ENCODE measurements at places on chromosomes 16 and 17.
A peak's percentile ranks its signal among the peaks of the same experiment; 100 is the strongest.

GRCh38 chr16:70676675-70677498 lies 9.0 kb downstream of the MTSS2 start:
- no peak for DNase-seq

- peak; percentile 93 for DNase-seq
Observed at GRCh38 chr17:77772461-77772897, 186.0 kb upstream of the TNRC6C start.

GRCh38 chr16:48556913-48557351 lies 53.0 kb downstream of the N4BP1 start:
- no peak for DNase-seq

- no peak for DNase-seq
Observed at GRCh38 chr17:7867881-7868329, 10.1 kb downstream of the CYB5D1 start.

- no peak for DNase-seq
Observed at GRCh38 chr16:727291-727977, 528 bp downstream of the HAGHL start.

DNA sequence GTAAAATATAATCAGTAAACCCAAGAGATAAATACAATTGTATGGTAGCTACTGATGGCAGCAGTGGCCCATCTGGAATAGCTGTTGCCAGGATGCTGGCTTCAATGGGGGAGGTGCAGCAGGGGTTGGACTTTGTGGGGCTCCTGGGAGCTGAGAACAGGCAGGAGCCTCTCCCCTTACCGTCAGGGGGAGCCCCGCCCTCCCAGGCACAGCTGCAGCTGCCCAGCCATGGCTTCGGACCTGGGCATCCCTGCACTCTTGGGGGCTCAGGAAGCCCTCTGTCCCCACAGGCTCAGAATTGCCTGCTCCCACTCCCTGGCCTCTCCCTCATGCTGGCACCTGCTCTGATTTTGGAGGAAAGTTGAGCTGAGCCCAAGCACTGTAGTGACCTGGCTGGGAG lies 741.1 kb downstream of the CDH11 start:
- no peak for DNase-seq

DNA sequence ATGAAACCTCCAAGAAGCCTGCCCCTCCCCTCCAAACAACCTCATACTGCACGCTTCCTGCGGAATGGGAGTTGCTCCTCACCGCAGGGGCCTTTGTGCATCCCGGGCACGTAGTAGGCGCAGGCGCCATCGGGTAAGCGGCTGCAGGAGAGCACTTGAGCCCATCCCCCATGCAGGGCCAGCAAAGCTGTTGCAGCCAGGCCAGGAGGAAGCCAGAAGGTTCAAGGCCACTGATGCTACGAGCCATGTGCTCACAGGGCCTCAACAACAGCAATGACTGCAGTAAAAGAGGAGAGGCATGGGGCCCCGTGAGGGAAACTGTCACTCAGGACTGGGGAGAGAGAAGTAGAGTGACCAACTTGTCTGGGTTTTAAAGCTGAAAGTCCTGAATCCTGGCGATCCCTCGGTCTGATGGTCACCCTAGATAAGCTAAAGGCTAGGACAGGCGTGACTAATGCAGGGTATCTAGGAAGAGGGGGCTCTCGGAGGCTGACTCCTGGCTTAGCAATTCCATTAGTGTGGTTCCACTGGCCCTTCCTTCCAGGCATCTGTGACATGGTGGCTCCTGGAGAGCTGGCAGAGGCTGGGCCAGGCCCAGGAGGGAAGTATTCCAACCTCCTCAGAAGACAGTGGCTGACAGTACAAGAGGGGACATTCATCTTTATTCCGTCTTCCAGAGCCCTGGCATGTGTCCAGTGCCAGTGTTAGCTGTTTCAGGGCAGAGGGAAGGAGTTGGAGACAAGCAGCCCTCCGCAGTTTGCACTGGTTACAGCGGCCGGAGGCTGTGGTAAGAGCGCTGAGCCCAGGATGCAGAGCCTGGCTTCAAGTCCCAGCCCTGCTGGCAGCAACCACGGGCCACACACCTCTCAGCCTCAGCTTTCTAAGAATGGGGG lies 20.8 kb downstream of the GOSR2 start:
- peak; percentile 47 for DNase-seq

GRCh38 chr16:47309581-47310312 lies 151.1 kb downstream of the ITFG1 start:
- DNase-seq = no peak

DNA sequence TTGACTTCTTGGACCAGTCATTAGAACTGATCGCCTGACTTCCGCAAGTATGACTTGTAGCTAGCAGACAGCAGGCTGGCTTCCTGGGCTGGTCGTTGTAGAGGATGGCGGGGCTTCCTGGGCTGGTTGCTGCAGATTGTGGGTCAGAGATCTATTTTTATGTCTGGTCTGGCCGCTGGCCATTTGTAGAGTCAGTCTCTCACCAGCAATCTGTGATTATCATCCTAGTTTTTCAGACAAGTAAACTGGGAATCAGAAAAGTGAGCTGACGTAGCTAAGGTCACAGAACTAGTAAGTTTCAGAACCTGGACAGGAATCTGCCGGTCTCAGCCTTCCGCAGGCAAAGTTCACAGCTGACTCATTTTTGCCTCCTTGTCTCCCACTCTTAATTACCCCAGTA lies 19.1 kb downstream of the GPR142 start:
- DNase-seq = no peak

DNA sequence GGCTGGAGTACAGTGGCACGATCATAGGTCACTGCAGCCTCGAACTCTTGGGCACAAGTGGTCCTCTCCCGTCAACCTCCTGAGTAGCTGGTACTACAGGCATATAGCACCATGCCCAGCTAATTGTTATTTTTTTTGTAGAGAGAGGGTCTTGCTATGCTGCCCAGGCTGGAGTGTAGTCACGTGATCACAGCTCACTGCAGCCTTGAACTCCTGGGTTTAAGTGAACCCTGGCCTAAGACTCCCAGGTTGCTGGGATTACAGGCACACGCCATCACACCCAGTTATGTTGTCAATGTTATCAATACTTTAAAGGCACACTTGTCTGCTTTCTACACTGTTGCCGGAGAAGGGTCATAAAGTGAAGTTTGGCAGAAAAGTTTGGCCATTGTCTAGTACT lies 22.0 kb upstream of the LASP1NB start:
- DNase-seq = no peak

- DNase-seq = no peak
Observed at GRCh38 chr16:85991425-85991824, 92.5 kb downstream of the IRF8 start.

DNA sequence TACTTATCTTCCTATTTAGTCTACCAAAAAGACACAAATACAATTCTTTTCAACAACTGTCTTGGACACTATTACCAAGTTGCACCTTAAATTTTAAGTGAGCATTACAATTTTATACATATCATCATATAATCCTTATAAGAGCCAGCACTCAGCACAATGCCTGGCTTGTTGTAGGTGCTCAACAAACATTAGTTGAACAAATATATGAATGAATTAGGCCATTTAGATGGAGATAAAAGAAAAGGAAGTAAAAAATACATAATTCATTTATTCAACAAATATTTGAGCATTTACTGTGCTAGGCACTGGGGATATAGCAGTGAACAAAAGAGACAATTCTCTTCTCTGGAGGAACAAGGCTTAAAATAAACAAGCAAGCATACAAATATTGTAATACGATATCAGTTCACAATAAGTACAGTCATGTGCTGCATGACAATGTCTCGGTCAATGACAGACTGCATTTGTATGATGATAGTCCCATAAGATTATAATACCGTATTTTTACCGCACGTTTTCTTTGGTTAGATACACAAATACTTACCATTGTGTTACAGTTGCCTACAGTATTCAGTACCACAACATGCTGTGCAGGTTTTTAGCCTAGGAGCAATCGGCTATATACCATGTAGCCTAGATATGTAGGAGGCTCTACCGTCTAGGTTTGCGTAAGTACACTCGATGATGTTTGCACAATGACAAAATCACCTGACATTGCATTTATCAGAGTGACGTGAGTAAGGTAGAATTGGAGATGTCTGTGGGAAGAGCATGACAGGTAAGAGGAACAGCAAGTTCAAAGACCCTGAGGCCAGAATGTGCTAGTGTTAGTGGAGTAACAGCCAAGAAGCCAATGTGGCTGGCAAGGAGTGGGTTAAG lies 86.4 kb upstream of the HS3ST2 start:
- no peak for DNase-seq

DNA sequence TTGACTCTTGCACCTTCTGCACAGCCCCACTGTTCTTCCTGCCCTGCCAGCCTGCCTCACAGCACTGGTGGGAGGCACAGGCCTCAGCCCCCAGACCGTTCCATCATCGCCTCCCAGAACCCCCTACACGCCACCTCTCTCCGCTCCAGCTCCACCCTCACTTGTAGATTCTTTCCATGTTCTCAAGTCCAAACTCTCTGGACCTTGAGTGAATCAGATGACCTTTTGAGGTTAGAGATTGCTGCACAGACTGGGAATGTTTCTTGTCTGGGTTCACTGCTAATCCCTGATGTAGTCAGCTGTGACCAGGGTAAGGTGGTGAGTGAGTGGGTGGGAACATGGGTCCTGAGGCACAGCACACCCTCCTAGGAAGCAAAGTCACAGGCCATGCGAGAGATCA lies 272.4 kb downstream of the IRF8 start:
- DNase-seq = no peak

DNA sequence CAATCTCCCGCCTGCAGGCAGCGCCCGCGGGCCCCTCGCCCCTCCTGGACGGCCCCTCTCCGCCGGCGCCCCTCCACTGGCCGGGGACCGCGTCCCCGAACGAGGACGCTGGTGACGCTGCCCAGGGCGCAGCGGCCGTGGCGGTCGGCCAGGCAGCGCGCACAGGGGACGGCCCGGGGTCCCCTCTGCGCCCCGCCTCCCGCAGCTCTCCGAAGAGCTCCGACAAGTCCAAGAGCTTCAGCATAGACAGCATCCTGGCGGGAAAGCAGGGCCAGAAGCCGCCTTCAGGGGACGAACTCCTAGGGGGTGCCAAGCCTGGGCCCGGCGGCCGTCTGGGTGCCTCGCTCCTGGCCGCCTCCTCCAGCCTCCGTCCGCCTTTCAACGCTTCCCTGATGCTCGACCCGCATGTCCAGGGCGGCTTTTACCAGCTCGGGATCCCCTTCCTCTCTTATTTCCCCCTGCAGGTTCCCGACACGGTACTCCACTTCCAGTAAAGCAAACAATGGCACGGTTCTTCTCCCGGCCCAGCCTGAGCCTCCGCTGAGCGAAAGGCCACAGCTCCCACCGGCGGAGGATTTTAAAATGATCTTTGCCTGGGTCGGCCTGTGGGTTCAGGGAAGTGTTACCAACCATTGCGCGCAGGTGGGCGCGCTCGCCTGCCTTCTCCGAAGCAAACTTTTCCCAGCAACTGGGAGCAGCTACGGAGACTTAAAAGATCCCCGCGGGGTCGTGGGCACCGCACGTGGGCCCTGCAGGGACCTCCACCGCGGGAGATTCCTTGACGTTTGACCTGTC lies 1.1 kb downstream of the FOXL1 start:
- DNase-seq = no peak

- DNase-seq = no peak
Observed at GRCh38 chr16:53224951-53225533, 170.3 kb downstream of the CHD9 start.

DNA sequence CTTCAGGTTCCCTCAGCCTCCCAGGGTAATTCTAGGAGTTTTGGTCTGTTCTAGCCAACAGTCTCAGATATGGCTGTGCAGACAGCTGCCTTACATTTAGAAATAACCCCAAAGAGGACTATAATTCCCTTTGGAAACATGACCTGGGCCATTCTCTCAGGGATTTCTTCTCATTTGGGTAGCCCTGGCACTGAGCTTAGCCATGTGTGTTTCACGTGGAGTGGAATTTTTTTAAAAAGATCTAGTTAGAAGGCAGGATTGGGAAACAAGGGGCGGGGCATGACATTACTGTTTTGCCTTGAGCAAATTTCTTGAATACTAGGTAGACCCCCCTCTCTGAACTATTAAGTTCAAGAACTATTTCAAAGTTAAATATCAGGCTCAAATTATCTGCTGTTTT lies 29.6 kb upstream of the MRC2 start:
- DNase-seq = no peak

DNA sequence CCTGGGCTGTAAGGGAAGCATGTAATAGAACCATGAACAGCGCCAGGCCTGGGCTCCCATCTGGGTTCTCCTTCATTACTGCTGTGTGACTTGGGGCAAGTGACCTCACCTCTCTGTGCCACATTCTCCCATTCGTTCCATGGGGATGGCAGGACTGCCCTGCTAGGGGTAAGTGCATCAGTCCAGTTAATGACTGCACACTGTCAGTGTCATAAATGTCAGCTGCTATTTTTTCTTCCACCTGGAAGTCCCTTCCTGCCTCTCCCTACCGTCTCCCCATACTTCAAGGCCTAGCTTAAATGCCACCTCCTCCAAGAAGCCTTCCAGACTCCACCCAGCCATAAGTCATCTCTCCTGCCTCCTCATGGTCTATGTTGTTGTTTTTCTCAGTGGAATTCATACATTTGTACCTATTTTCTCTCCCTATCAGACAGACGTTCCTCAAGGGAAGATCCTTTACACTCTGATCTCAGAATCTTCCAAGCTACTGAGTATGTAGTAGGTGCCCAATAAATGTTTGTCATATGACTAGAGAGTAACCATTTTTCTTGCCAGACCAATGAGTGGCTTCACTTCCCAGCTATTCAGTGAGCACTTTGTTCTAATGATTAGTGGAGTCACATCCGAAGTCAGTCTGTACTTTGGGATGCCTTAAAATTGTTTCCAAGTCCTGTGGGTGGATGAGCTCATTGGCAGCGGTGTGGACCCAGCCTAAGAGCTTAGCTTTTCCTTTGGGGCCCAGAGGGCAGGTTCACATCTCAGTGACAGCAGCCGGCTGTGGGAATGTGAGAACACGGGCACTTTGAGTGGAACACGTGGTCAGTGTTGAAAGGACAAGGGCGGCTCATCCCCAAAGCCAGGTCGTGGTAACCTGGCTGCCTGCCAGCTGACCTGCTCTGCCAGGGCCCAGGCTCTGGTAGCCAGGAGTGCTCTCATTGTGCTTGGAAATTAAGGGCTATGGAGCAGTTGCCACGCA lies 147.5 kb upstream of the GSE1 start:
- no peak for DNase-seq

DNA sequence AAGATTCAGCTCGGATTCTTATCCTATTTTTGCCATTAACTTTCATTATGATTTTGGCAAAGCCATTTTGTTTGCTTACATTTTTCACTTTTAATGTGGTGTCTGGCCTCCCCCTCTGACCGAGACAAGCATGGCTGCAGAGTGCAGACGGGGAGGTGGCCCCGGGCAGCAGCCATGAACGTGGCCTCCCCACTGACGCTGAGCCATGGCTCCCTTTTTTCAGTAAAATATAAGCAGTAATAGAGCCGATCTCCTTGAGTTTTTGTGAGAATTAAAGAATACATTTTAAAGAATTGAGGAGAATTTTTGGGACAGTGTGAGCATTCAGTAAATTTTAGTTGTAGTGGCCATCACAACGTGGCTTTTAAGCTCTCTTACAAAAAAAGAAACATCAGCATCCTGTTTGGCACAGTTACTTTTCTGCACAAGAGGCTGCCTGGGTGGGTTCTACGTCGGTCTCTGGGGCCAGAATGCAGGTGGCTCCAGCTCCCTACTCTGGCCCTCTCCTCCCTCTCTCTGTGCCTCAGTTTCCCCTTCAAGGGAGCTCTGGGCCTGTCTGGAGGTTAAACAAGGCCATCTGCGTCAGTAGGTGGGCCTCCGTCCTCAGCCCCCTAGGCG lies 68.8 kb upstream of the ZNF750 start:
- DNase-seq = no peak

- DNase-seq = peak; percentile 26
Observed at GRCh38 chr16:53131363-53132071, 76.7 kb downstream of the CHD9 start.

GRCh38 chr16:49278944-49279725 lies 2.5 kb downstream of the CBLN1 start:
- no peak for DNase-seq

All from HuH-7 (cell line).